ENCODE measurements at places on chromosomes 11 and 22. TPM values are rescaled to one million over a fixed set of nuclear protein-coding genes. Genes with fewer than 3 reads are reported as not detected.

GRCh38 chr11:62921573-62922188, 518 bp upstream of the CHRM1 start:
- DNase-seq, result no peak

DNA sequence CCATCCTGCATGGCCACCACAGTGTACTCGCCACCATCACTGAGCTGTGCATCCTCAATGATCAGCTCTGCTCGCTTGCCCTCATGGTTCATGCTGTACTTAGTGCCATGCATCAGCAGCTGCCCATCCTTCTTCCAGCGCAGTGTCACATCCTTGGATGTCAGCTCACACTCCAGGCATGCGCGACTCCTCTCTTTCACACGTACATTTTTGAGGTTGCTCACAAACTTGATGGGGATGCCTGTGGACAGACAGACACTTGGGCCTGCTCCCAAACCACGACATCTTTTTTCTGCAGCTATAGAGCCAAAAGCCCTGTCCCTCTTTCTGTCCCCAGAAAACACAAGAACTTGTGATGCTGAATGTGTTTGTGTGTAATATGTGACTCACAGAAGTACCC, 10.5 kb downstream of the IGSF22 start:
- no peak for DNase-seq

DNA sequence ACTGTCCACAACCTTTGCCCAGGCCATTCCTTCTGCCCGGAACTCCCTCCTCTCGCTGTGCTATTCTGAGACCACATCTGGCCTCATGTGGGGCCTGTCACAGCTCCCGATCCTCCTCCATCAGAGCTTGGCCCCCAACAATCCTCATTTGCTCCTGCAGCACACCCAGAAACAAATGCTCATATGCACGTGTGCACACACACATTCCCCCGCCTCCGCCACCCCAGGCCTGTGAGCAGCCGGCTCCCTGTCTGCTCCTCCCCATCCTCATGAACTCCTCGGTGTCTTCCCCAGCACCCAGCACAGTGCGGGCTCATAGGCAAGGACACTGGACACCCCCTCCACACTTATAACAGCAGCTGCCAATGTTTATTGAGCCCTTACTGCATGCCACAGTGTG, 29.7 kb upstream of the PICK1 start:
- no peak for DNase-seq

- no peak for DNase-seq
Observed at GRCh38 chr11:8719721-8720120, 37.1 kb downstream of the RPL27A start.

DNA sequence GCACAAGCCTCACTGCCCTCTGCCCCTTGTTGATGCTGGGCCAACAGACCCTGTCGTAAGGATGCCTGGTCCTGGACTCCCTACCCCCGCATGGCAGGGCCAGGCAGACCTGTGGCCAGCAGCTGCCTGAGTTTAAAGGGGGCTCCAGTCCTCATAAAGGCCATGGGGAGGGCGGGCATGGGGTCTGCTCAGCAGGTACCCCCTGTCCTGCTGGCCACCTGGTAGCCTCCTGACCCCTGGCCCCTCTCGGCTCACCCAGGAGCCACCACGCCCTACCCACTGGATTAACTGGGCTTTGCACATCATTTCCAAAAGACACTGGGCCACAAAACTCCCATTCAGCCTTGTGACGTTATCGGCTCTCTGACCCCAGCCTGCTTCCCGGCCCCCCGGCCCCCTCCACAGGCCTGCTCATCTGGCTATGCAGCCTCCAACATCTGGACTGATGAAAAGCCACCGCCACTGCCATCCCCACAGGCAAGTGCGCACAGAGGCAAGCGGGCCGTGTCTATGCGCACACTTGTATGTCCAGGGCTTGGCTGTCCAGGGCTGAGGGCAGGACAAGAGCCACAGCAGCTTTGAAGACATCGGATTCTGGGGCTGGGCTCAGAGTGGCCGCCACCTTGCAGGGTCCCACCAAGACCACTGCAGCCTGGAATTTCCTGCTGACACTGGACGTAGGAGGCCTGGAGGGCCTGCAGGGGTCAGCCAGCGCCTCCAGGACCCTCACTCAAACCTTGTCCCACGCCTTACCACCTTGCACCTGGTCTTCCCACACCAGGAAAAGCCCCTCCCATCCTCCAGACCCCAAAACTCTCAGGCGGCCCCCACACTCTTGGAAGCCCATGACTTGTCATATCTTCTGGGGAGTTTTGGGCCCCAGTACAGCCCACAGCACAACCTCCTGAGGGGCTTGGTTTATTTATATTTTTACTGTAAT, 48.7 kb downstream of the IGF2 start:
- no peak for DNase-seq

DNA sequence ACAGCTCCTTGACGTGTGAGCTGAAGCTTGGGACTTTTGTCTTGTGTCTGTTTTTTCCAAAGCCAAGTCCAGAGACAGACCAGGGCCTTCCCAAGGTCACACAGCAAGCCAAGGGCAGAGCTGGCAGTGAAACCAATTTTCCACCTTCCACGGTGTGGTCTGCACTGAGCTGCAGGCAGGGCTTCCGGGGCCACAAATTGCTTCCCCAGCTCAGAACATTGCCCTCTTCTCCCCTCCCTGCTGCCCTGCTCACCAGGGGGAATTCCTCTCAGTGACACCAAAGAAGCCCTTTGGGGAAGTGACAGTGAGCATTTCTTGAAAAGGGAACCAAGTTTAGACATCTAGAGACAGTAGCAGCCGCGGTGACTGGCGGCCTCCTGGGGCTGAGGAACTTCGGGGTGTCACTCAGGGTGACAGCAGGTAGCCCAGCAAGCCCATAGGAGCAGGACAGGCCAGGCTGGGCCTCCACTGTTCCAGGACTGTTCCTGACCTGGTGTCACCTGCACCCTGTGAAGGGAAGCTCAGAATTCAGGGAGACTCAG, 9.2 kb downstream of the FXYD2 start:
- no peak for DNase-seq

SLC7A4 gene
- total RNA-seq, result 0.26 TPM

SYCE3 gene
- total RNA-seq, result not detected

APOBEC3G gene
- 22.1 TPM for total RNA-seq

CYTH4 gene
- total RNA-seq, result 0.26 TPM

CDC42EP1 gene
- 11.8 TPM for total RNA-seq

GPR83 gene
- not detected for total RNA-seq

APOL3 gene
- 32.4 TPM for total RNA-seq
